NCI-H1092 treated with DMSO at 0.1 percent for 48 hours (cell line): ENCODE measurements at places on chromosomes 11 and 22.

DNA sequence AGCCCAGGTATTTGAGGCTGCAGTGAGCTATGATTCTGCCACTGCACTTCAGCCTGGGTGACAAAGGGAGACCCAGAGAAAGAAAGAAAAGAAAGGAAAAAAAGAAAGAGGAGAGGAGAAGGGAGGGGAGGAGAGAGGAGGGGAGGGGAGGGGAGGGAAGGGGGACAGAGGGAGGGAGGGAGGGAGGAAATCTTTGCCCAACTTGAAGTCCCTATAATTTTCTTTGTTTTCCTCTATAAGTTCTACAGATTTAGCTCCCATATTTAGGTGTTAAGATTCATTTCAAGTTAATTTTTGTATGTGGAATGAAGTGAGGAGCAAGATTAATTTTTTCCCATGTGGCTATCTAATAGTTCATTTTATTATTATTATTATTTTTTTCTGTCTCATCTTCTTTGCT, 328.3 kb downstream of the LARGE1 start:
- DNase-seq = no peak

GRCh38 chr11:2211113-2211971, 39.7 kb upstream of the TH start:
- DNase-seq = peak; percentile 99

GRCh38 chr11:68532727-68533369, 72.3 kb downstream of the PPP6R3 start:
- no peak for DNase-seq

DNA sequence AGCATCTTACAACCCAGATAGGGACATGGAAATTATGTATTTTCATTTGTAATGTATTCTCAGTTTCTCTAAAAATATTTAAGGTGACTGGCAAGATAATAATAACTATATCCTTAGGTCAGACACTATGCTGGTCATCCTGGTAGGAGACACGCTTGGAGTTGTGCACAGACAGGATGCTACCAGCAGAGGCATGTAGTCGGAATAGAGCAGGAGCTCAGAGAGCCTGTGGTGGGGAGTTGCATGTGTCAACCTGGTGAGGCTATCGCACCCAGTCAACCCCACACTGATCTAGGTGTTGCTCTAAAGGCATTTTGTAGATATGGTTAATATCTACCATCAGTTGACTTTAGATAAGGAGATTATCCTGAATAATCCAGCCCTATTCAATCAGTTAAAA, 318.5 kb downstream of the MIAT start:
- DNase-seq = no peak

- DNase-seq = no peak
Measured at GRCh38 chr22:20170170-20170569, 19.3 kb upstream of the CCDC188 start.

GRCh38 chr11:77821349-77821851, 456 bp downstream of the AAMDC start:
- peak; percentile 51 for DNase-seq

GRCh38 chr11:78717041-78717440, 142.4 kb upstream of the NARS2 start:
- DNase-seq = no peak

GRCh38 chr11:131409345-131409744, 38.9 kb downstream of the NTM start:
- no peak for DNase-seq

DNA sequence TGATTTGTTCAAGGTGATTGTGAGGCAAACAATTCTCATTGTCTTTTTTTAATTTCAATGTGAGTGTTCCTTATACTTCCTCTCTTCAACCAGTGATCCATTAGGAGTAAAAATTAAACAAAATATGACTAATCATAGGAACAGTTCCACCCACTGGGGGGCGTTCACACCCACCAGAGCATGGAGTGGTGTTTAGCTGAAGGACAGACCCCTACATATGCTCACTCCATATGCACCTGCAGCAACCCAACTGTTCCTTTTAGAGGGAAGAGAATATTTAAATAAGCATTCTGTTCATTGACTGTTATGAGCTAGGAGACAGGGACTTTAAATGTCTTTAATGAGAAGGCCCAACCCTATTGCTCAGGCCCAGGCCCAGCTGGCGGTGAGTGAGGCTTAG, 78.7 kb upstream of the DRD2 start:
- peak; percentile 53 for DNase-seq

DNA sequence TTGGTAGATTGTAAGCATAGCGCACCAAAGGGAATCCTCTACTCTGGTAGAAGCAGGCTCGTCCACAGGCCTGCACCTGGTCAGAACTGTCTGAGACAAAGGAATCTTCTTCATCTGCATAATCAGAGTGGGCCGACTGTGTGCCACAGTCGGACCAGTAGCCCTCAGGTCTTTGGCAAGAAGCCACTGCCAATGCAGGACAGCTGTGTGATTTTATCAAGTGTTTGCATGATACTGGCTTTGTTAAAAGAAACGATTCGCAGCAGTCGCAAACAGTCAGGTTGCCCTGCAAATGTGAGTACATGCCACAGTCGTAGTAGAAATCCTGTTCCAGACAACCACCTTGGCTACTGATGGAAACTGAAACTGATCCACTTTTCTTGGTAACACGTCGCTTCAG, 4.9 kb upstream of the CCDC34 start:
- peak; percentile 89 for DNase-seq

- no peak for DNase-seq
Measured at GRCh38 chr22:20209761-20210250, 58.3 kb downstream of the RTN4R start.

DNA sequence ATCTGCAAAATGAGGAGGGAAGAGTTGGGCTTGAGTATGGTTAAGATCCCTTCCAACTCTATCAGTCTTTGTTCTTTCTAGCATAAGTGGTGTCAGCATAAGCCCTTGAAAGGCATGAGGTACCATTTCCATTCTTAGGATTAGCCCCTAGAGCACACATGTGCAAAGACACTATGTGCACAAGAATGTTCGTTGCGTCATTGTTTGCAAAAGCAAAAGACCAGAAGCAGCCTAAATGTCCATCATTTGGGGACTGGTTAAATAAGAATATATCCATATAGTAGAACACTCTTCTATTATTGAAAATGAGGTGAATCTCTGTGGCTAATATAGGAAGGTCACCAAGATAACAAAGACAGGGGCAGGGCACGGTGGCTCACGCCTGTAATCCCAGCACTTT, 10.0 kb upstream of the KCTD14 start:
- no peak for DNase-seq
